ENCODE measurements at places on chromosomes 16 and 17. TPM values are rescaled to one million over a fixed set of nuclear protein-coding genes. Genes with fewer than 3 reads are reported as not detected.

GRCh38 chr17:4706121-4706520 lies 2.2 kb upstream of the PELP1 start:
- no peak for DNase-seq

- DNase-seq = no peak
Observed at GRCh38 chr17:58664302-58664701, 27.5 kb downstream of the TEX14 start.

GRCh38 chr16:1188432-1189189 lies 35.7 kb downstream of the CACNA1H start:
- peak; percentile 92 for DNase-seq

GRCh38 chr16:58792188-58792587 lies 58.1 kb upstream of the GOT2 start:
- DNase-seq = no peak

GRCh38 chr17:69466905-69467667 lies 52.6 kb downstream of the MAP2K6 start:
- no peak for DNase-seq

The PNMT gene
- total RNA-seq = 1.9 TPM

- no peak for DNase-seq
Observed at GRCh38 chr16:49189286-49189685, 92.4 kb downstream of the CBLN1 start.

DNA sequence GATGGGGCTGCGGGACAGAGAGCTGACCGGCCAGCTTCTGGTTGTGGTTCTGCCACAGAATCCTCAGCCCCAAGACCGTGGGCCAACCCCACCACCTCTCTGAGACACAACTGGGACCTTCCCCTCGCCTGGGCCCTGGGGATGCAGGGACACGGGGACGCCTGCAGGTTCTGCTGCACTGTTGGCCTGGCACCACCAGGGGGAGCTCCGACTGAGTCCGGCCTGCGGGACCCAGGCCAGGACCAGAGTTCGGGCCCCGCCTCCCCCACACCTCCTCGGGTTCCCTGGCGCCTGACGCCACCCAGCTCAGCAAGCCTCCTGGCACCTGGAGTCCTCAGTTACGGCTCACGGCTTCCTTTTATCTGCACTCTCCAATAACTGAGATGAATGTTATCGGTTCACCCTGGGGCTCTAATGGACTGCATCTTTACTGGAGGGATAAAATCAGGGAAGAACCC lies 27.3 kb downstream of the TBC1D16 start:
- no peak for DNase-seq

DNA sequence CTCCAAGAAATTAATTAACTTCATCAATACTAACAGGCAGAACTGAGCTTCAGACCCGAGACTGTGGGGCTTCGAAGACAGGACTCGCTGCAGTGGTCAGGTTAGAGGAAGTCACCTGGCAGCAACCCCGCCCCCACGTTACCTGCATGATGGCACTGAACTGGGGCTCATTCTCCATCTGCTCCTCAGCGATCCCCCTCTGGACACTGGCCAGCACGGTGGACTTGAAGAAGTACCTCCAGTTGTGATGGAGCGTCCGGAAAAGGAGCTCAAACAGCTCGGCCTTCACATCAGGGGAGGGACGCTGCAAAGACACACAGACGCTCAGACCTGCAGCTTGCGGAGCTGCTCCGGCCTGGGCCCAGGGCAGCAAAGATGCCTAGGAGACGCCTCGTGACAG lies 40.9 kb upstream of the GSG1L start:
- no peak for DNase-seq

GRCh38 chr17:11996722-11997146 lies 541 bp downstream of the ZNF18 start:
- DNase-seq = no peak

- DNase-seq = no peak
Observed at GRCh38 chr17:67959510-67959909, 36.8 kb downstream of the C17orf58 start.

The TRAF7 gene
- total RNA-seq = 78.1 TPM

- no peak for DNase-seq
Observed at GRCh38 chr17:36983618-36984017, 34.9 kb downstream of the AATF start.

DNA sequence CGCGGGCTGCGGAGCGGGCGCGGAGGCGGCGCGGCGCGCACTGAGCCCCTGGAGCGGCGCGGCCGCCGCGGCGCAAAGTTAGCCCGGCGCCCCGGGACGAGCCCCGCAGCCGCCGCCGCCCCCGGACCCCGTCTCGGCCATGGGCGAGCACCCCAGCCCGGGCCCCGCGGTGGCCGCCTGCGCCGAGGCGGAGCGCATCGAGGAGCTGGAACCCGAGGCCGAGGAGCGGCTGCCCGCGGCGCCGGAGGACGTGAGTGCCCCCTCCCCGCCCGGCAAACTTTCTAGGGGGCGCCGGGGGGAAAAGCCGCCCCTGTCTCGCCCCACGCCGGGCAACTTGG lies 388 bp downstream of the RHBDL3 start:
- DNase-seq = no peak

DNA sequence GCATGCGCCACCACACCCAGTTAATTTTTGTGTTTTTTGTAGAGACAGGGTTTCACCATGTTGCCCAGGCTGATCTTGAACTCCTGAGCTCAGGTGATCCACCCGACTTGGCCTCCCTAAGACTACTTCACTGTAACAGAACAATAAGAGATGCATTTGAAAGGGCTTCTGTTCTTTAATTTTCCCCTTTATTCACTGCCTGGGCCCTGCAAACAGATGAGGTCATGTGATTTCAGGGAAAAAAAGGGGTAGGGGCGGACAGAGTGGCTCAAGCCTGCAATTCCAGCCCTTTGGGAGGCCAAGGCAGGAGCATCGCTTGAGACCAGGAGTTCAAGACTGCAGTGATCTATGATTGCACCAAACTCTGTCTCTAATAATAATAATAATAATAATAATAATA lies 36.3 kb downstream of the TMEM114 start:
- DNase-seq = peak; percentile 42

DNA sequence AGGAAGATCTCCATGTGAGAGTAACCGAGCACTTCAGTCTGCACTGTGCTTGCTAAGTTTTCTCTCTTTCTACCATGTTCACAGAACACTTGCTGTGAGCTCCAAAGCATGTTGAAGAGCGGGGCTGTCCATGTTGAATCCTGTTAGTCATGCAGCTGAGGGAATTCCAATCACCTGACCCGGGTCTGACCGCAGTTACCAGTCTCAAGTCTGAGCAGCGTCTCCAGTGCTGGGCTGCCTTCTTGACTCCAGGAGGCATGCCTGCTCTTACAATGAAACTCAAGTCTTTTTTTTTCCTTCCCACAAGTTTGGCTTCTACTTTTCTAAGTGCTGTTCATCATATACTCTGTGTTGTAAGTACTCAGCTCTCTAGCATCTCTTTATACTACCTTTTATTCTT lies 44.3 kb downstream of the HOXB1 start:
- DNase-seq = no peak

The RAB37 gene
- not detected for total RNA-seq

The TBC1D3E gene
- not detected for total RNA-seq

The CACNG5 gene
- not detected for total RNA-seq

The HOXB7 gene
- not detected for total RNA-seq

GRCh38 chr16:66668777-66669444 lies 27.6 kb downstream of the CMTM4 start:
- no peak for DNase-seq

DNA sequence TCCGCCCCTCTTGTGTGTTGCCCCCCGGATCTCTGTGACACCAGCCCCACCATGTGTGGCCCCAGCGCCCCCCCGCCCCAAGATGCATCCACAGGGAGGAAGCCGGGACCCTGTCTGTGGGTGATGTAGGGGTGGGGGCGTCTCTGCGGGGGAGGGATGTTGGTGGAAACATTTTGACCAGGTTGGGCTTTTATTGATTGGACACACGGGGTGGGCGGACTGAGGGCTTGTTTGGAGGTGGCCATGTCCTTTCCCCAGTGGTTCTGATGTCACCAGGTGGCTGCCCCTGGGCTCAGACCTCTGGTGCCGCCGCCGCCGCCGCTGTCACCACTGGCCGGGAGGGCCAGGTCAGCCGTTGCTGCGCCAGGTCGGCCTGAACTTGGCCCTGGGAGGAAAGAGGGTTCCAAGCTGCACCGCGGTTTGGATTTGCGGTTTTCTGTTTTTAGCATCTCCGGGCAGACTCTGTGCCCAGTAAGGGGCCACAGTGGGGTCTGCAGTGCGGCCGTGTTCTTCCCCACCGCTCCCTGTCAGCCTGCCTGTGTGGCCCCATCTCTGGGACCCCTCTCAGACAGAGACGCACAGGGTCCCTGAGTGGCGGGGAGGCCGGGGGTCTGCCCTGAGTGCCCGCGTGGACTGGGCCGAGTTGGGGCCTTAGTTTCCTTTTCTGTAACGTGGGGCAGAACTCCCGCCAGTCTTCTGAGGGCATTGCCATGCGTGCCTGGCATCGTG lies 19.8 kb downstream of the GSE1 start:
- no peak for DNase-seq

The ELMO3 gene
- total RNA-seq = 1.7 TPM

DNA sequence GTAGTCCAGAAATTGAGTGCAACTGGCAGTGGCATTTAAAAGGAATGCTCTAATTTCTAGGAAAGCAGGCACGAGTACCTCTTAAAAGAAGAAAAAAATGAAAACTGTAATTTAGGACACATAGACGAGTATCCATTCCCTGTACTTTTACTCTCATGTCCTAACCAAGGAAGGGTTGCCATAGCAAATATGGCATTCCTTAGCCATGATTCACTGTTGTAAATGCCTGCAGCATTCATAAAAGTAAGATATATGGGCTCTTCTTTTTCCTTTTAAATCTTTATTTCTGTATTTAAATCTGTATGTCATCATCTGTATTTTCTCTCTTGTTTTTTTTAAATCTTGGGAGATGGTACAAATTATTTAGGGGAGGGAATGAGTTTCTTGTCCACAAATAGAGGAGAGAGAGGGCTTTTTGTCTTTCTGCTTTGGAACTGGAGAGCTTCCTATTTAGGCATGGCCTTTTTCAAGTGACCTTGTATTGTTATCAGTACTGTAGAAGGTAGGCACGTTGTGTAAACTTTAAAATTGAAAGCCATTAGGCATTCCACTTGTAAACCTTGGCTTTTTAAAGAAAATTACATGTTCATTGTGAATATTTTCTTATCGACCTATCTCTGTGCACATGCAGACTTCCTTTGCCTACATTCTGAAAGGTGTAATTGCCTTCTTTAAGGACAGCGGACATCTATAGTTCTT lies 50.0 kb downstream of the TENT4B start:
- no peak for DNase-seq

GRCh38 chr17:33267271-33267790 lies 25.8 kb downstream of the ASIC2 start:
- no peak for DNase-seq

- no peak for DNase-seq
Observed at GRCh38 chr17:42748908-42749798, 4.3 kb upstream of the EZH1 start.

The CD7 gene
- 1.0 TPM for total RNA-seq

Measured in osteocyte (in vitro differentiated cells).